ENCODE measurements at places on chromosomes 16 and 17.
A peak's percentile ranks its signal among the peaks of the same experiment; 100 is the strongest.

- DNase-seq = no peak
Observed at GRCh38 chr16:56354016-56354415, 71.3 kb downstream of the AMFR start.

- DNase-seq = no peak
Observed at GRCh38 chr16:76235426-76235825, 41.8 kb upstream of the CNTNAP4 start.

GRCh38 chr16:88403794-88404581 lies 21.2 kb downstream of the ZNF469 start:
- DNase-seq = no peak

DNA sequence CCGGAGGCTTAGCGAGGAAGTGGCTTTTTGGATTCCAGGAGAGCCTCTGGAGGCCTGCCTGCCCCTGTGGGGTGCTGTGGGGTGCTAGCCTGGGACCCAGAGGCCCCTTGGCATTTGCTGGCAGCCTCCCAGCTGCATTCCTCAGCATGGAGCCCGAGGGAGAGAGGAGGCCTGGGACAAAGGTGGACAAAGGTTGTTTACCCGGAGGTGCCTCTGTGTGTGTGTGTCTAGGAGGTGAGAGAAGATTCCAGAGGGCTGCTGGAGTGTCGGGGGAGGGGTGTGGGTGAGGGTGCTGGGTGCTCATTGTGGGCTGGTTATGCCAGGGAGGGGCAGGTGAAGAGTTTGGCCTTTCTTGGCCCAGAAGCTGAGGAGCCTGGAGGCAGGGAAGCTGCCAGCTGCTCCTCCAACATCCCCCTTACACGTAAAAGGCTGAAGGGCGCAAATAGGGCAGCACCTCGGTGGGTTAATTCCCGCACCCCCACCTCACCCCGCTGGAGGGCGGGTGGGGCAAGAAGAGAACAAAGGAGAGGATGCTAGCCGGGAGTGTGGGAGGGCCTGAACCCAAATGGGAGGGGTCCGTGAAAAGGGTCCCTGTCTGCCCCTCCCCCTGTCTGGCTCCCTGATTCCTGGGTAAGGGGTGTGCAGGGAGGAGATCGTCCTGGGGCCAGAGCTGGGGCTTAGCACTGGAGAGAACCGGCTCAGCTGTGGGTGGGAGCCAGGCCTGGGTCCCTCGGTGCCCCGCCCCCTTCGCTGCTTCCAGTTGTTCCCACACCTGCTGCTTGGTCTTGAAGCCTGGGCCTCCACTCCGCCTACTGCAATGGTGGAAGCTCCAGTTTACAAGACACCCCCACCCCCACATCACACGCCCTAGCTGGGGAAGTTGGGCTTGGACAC lies 9.9 kb downstream of the HEXIM2 start:
- DNase-seq = peak; percentile 77

DNA sequence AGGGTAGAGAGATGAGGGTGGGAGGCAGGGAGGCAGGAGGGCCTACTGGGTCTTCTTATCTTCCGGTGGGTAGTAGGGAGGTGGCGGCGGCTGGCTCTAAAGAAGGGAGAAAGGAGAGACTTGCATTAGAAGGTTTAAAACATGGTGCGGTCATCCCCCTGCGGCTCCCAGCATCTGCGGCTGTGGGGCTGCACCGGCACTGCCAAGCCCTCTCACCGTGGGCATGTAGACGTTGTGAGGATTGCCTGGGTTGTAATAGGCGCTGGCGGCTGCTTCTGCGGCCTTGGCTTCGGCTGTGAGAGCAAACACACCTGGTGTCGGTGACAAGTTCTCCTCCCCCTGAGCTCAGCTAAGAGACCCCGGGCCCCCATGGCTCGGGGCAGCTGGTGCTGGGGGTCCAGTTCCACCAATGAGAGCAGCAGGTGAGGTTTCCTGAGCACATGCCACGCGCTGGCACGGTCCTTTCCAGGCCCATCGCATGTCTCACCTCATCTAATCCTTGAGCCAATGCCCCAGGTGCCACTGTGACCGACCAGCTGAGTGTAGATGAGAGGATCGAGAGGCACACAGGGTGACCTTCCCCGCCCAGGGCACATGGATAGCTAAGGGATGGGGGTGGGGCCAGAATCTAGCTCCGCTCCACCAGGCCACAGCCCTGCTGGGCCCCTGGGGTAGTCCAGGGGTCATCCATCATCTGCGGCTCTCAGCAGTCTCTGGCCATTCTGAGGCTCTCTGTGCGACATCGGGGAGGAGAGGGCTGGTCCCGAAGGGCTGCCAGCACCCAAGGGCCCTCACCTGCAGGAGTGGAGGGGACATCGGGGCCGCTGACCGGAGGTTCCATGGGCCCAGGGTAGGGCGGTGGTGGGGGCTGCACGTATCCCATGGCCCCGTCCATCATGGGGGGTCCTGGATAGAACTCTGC lies 2.7 kb upstream of the UNC13D start:
- DNase-seq = no peak

GRCh38 chr16:26993511-26993910 lies 73.2 kb upstream of the C16orf82 start:
- DNase-seq = no peak

- DNase-seq = no peak
Observed at GRCh38 chr17:68491381-68492231, 20.6 kb upstream of the PRKAR1A start.

GRCh38 chr17:29243792-29244191 lies 2.9 kb upstream of the CRYBA1 start:
- no peak for DNase-seq

DNA sequence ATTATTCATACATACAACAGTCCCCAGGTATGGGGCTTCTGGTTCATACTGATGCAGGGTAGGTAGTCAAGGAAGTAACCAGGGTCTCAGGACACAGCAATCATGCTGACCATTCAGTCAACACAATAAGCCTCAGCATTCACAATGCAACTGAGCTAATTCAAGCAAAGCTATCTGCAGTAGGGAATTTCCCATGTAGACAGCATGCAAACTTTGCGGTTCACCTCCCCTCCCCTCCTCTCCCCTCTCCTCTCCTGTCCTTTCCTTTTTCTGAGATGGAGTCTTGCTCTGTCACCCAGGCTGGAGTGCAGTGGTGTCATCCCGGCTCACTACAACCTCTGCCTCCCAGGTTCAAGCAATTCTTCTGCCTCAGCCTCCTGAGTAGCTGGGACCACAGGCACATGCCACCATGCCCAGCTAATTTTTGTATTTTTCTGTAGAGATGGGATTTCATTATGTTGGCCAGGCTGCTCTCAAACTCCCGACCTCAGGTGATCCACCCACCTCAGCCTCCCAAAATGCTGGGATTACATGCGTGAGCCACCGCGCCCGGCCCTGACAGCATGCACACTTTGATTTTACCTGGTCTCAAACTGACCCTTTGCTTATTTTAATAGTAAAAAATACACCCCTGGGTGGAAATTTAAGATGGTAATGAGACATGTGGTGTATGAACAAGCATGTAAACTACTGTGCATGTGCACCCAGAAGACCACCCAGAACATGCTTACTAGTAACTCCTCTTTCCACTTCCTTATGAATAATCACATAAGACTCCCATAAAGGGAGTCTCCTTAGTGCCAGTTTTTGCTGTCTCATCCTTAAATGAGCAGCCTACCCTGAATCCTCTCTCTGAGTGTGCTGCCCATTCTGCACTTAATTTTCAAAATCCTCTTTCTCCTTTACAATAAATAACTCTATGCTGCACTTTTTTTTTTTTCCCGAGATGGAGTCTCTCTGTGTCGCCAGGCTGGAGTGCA lies 9.3 kb upstream of the RNF135 start:
- no peak for DNase-seq

- DNase-seq = no peak
Observed at GRCh38 chr16:73301984-73302383, 254.1 kb upstream of the ZFHX3 start.

GRCh38 chr17:6995500-6996255 lies at the start of gene ALOX12:
TSS of gene ALOX12 (plus strand) at chr17:6996049. CDS start at chr17:6996118, 69 bp downstream.
- DNase-seq = peak; percentile 70

DNA sequence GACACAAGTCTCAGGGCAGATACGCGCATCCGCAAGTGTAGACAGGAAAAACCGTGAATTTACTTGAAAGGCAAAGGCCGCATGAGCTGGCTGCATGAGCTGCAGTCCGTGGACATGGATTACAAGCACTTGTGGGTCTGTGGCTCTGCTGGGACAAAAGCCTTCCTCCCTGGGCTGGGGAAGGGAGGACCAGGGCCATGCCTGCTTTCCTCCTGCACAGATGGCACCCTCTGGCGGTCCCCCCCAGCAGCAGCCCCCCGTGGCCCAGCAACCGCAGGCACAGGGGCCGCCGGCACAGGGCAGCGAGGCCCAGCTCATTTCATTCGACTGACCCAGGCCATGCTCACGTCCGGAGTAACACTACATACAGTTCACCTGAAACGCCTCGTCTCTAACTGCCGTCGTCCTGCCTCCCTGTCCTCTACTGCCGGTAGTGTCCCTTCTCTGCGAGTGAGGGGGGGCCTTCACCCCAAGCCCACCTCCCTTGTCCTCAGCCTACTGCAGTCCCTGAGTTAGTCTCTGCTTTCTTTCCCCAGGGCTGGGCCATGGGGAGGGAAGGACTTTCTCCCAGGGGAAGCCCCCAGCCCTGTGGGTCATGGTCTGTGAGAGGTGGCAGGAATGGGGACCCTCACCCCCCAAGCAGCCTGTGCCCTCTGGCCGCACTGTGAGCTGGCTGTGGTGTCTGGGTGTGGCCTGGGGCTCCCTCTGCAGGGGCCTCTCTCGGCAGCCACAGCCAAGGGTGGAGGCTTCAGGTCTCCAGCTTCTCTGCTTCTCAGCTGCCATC lies 1.7 kb upstream of the MRPL12 start:
- peak; percentile 20 for DNase-seq

- no peak for DNase-seq
Observed at GRCh38 chr17:5783851-5784250, 199.5 kb upstream of the NLRP1 start.

DNA sequence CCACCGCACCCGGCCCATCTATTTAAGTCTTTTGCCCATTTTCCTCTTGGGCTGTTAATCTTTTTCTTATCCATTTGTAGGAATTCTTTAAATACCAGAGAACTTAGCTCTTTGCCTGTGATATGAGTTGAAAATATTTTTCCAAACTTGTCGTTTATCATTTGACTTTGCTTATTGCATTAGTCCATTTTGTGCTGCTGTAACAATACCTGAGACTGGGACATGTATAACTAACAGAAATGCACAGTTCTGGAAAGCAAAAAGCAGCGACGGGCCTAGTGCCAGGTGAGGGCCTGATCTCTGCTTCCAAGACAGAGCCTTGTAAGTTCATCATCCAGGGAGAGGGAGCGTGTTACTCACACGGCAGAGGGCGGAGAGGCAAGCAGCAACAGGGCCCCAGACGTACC lies 25.6 kb upstream of the BHLHA9 start:
- no peak for DNase-seq

DNA sequence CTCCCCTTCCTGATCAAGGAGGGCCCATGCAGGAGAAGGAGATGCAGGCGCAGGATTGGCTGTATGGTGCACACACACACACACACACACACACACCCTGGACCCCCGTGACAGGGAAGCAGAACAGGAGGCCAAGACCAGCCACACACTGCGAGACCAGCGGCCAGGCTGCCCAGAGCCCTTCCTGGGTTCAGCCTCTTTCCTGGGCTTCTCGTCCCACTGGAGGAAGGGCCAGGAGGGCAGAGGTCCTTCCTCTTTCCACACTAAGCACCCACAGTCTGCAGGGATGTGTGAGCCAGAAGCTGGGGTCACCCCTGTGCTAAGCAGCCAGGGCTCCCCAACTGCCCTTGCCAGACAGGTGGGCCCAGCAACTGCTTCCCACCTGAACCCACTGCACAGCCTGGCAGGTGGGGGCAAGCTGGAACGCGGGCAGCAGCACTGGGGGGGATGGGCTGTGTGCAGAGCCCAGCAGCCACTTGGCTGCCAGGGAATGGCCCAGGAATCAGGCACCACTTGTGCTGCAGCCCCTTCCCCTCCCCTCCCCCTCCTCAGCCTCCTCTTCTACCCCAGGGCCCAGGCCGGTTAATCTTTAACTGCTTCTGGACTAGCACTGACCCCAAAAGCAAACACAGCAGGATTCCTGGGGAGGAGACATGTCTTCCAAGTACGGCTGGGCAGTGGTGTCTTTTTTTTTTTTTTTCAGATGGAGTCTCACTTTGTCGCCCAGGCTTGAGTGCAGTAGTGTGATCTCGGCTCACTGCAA lies 44.6 kb upstream of the SLC38A10 start:
- no peak for DNase-seq

GRCh38 chr16:20676268-20676825 lies 21.1 kb downstream of the ACSM1 start:
- DNase-seq = no peak

DNA sequence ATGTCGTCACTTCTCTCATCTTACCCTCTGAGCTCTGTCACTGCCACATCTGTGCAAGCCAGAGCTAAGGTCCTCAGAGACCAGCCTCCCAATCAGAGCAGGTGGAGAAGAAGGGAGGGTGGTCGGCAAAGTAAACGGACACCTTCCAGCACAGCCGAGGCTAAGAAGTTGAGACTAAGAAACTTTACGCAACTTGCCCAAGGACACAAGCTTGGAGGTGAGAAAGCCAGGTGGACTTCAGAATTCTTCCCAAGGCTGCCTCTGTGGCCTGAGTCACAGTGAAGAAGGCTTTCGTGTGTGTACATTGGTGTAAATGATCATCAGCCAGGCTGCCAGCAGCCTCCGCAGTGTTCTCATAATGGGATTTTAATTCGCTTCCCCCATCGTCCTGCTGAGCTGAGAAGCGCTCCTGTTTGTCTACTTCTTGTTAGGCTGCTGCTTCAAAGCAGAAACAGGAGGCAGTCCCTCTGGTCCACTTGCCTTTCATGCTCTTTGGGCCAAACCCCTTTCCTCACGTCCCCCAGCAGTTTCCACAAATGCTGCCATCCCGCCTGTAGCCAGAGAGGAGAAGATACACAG lies 125.0 kb upstream of the RPL38 start:
- no peak for DNase-seq

- DNase-seq = no peak
Observed at GRCh38 chr16:73306901-73307413, 259.0 kb upstream of the ZFHX3 start.

DNA sequence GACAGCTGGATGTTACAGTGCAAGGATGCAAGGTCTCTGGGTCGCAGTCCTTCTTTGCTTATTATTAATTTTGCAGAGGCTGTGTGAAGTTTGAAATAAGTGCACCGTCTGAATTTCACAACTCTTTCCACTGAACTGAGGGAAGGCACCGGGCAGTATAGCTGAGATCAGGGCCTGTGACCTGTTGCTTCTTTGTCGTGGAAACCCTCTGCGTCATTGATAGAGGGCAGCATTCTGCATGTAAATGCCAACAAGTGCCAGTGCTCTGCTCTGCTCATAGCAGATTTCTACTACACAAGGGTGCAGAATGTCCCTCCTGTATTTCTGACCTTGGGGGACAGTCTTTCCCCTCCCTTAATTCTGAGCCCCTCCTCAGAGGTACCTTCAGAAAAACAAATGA lies 26.0 kb downstream of the CD300LF start:
- DNase-seq = no peak

- DNase-seq = peak; percentile 23
Observed at GRCh38 chr16:23691483-23692189, 12.9 kb downstream of the PLK1 start.
